ENCODE measurements at places on chromosomes 7 and 10. TPM values are rescaled to one million over a fixed set of nuclear protein-coding genes. Genes with fewer than 3 reads are reported as not detected.
A peak's percentile ranks its signal among the peaks of the same experiment; 100 is the strongest.

Gene CYP3A7
- 1.2 TPM for polyA plus RNA-seq

Gene PNLIPRP1
- 0.13 TPM for polyA plus RNA-seq

Gene DENND11
- 40.2 TPM for polyA plus RNA-seq

Gene LMBR1
- polyA plus RNA-seq = 49.8 TPM

DNA sequence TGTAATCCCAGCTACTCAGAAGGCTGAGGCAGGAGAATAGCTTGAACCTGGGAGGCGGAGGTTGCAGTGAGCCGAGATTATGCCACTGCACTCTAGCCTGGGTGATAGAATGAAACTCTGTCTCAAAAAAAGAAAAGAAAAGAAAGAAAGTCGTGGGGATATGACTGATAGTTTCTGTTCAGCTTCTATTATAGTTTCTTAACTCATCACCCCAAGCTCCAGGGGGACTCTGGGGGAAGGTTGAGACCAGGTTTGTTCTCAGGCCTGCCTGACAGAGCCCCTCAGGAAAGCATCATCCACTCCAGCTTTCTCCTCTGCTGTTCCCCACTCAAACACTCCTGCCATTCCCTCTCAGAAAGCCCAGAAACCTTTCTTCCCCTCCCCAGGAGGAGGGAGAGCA, 542.4 kb upstream of the GALNT17 start:
- no peak for DNase-seq

GRCh38 chr10:47442351-47442750, 41.6 kb downstream of the ANXA8 start:
- DNase-seq = no peak

- DNase-seq = no peak
These were observed 168.1 kb upstream of the PPP2R2D start for GRCh38 chr10:131732631-131733127.

GRCh38 chr7:130290745-130291144, 2.2 kb upstream of the CPA4 start:
- DNase-seq = no peak

GRCh38 chr7:157160433-157160832, 21.7 kb downstream of the UBE3C start:
- DNase-seq = no peak

- DNase-seq = no peak
These were observed 64.0 kb downstream of the MTPAP start for GRCh38 chr10:30284865-30285594.

- DNase-seq = no peak
These were observed 97.7 kb downstream of the TFEC start for GRCh38 chr7:115932880-115933279.

- DNase-seq = no peak
These were observed 154.2 kb downstream of the LCOR start for GRCh38 chr10:96986200-96986856.

DNA sequence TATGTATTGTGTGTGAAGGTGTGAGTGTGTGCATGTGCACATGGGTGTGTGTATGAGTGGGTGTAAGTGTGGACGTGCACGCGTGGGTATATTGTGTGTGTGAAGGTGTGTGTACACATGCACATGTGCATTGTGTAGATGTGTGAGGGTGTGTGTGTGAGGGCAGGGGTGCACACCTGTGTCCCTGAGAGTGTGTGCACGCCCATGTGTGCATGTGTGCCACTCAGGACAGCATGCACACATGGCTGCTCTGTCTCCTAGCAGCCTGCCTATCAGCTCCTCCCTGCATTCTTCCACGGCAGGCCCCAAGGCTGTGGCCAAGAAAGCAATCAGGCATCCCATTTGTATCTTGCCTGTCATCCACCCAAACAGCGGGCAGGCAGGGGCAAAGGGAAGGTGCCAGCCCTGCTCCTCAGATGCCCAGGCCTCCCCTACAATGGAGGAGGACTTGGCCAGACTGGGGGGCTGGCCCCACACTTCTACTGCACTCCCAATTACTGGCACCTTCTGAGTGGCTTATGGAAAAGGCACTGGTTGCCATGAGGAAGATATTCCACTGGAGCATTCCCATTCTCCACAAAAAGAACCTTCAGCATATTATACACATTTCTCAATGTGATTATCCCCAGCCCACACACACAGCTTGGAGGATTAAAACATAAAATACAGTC, 380.4 kb upstream of the ZMIZ1 start:
- DNase-seq = no peak

GRCh38 chr10:30434273-30435072, 489 bp downstream of the MAP3K8 start:
- DNase-seq = peak; percentile 65
